ENCODE measurements at places on chromosomes 12 and 14.
A peak's percentile ranks its signal among the peaks of the same experiment; 100 is the strongest.

DNA sequence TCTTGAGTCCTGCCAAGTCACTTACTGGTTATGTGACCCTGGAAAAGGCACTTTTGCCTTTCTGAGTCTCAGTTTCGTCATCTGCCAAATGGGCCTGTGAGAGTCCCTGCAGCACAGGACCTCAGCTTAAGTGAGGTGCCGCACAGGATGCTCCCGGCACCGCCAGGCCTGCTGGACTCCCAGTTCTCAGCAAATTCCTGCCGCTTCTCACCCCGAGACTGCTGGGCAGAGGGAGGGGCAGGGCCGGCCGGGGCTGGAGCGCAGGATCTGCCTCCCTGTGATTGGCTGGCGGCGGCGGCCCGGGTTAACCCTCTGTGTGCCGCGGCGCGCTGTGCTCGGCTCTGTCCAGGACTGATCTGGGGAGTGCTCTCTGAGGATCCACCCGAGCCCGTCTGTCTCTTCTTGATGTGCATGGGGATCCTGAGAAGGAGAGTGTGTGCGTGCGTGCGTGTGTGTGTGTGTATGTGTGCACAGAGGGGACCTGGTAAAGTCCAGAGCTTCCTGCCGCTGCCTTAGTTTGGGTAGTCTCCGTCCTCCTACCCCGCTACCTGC is 8.6 kb downstream of the SETD1B start:
- DNase-seq: peak; percentile 99

GRCh38 chr14:105120056-105120455 is 48.5 kb downstream of the JAG2 start:
- no peak for DNase-seq

- no peak for DNase-seq
These were observed 16.9 kb upstream of the TMEM132C start for GRCh38 chr12:128250096-128250495.

- DNase-seq: no peak
These were observed 13.3 kb downstream of the SENP1 start for GRCh38 chr12:48092611-48093010.

DNA sequence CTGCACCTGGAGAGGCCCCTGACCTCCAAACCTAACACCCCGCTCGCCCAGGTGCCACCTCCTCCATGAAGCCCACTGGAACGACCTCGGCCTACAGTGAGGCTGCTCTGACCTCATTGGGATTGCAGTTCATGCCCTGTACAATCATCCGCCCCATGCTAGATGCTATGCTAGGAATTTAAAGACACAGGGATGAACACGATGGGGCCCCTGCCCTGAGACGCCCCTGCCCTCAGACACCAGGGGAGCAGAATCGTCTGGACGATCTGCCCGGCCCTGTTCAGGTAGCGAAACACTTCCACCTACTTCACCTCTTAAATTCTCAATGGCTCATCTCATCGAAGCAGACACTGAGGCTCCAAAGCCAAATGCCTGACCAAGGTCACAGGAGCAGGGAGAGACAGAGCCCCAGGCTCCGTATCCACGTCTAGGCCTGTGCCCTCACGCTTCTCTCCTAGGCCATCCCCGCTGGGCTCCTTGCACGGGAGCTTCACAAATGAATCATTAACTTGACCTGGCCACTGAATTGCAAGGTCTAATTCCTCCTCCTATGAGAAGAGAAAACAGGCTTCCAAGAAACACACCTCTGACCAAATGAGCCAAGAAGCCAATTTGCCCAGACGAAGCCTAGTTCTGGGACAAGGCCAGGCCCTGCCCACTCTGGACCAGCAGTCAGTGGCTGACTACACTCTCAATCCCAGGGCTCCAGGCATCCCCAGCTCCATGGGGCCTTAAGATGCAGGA is 35.2 kb downstream of the SCARB1 start:
- no peak for DNase-seq

GRCh38 chr12:121911824-121912585 is 6.4 kb upstream of the CFAP251 start:
- DNase-seq: no peak

GRCh38 chr12:75908961-75909605 is 122.5 kb downstream of the PHLDA1 start:
- no peak for DNase-seq

DNA sequence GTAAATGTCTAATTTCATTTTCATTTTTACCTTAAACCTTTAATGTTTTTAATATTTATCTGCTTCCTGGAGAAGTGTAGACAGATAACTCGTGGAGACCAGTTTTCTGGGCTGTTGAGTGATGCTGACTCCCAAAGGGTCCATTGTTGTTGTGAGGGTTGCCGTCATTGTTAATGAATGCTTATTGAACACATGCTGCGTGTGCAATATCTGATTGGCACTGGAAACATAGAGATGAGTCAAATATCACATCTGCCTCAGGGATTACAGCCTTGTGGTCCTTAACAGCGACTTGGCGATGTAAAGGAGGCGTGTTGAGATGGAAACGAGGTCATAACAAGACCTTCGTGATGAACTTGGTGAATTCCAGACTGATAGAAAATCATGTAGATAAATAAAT is 85.9 kb downstream of the FBXW8 start:
- no peak for DNase-seq

DNA sequence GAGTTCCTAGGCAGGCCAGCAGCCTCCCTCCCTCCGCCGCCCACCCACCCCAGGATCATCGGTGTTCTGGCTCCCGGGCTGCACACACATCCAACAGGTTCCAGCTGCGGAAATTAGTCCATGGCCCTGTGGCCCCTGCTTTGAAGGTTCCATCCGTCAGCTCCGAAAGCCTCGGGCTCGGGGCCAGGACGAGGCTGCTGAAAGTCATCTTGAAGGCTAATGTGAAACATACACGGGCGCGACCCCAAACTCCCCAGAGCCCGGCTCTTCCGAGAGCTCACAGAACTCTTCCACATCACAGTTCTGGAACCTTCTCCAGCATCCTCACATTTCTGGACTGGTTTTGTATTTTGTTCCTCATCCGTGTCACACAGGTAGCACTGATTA is 19.8 kb downstream of the KDM2B start:
- no peak for DNase-seq

All from H7 (cell line).